ENCODE measurements at places on chromosomes 5 and 9. TPM values are rescaled to one million over a fixed set of nuclear protein-coding genes. Genes with fewer than 3 reads are reported as not detected.

- no peak for DNase-seq
Observed at GRCh38 chr9:104765138-104765537, 1.2 kb downstream of the NIPSNAP3B start.

- no peak for DNase-seq
Observed at GRCh38 chr9:89470224-89470839, 27.6 kb downstream of the SEMA4D start.

- no peak for DNase-seq
Observed at GRCh38 chr9:8693464-8693863, 893.9 kb upstream of the DMAC1 start.

- no peak for DNase-seq
Observed at GRCh38 chr9:4024281-4024777, 275.5 kb downstream of the GLIS3 start.

DNA sequence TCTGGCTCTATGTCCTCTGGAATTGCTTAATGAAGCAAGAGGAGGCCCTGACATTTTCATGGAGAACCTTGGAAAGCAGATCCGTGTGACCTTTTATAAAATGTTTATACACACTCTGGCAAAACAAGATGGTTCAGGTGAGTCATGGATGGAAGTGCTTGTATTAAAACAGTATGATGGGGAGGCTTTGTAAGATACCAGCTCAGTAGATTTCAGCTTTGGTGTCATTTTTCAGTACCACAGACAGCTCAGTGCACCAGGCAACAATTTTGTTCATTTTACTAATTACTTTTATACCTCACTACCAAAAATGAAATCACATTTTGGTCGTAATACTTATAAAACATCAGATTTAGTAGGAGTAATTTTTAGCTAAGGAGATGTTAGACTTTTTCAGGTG lies 5.2 kb downstream of the KCNN2 start:
- no peak for DNase-seq

Gene ZFP2
- total RNA-seq: 4.9 TPM

GRCh38 chr9:134356496-134357470 lies 30.5 kb downstream of the RXRA start:
- peak; percentile 45 for DNase-seq
